GM03348 (cell line): ENCODE measurements at places on chromosomes 12 and 14.

DNA sequence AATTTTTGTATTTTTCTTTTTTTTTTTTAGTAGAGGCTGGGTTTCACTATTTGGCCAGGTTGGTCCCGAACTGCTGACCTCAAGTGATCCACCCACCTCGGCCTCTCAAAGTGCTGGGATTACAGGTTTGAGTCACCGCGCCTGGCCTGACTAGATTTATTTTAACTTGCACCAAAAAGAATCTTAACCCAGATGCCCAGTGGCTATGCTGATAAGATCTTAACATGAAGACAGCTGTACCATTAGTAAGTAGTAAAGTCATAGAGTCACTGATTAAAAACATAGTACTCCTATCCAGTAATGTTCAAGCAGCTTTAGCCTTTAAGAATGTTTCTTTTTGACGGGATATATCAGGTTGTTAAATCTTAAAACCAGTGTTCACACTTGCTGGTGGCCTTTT, 1061.8 kb upstream of the FLRT2 start:
- DNase-seq = no peak

- no peak for DNase-seq
Measured at GRCh38 chr12:94534774-94535509, 75.3 kb upstream of the CEP83 start.

- DNase-seq = peak; percentile 63
Measured at GRCh38 chr14:93655078-93655750, 133.1 kb downstream of the PRIMA1 start.

DNA sequence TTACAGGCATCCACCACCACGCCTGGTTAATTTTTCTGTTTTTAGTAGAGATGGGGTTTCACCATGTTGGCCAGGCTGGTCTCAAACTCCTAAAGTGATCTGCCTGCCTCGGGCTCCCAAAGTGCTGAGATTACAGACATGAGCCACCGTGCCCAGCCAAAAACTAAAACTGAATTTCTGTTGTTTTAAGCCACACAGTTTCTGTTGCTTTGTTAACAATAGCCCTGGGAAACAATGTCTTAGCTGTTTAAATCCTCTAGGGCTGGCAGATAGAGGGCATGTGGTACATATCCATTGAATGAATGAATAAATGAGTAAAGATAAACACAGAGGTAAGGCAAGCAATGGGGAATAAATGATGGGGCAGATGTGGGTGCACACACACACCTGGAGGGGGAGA, 8.0 kb upstream of the EIF5 start:
- no peak for DNase-seq

- no peak for DNase-seq
Measured at GRCh38 chr12:27303139-27304111, 29.2 kb upstream of the BMAL2 start.

GRCh38 chr12:116046039-116046438, 231.5 kb downstream of the MED13L start:
- DNase-seq = no peak

- peak; percentile 24 for DNase-seq
Measured at GRCh38 chr12:96720363-96720705, 186.7 kb upstream of the NEDD1 start.

GRCh38 chr12:89244536-89244935, 107.8 kb downstream of the DUSP6 start:
- DNase-seq = peak; percentile 22

- DNase-seq = no peak
Measured at GRCh38 chr12:31944299-31944698, 14.9 kb upstream of the RESF1 start.

- no peak for DNase-seq
Measured at GRCh38 chr12:130226126-130226525, 63.9 kb downstream of the FZD10 start.

GRCh38 chr12:44842669-44843068, 33.4 kb downstream of the NELL2 start:
- no peak for DNase-seq

DNA sequence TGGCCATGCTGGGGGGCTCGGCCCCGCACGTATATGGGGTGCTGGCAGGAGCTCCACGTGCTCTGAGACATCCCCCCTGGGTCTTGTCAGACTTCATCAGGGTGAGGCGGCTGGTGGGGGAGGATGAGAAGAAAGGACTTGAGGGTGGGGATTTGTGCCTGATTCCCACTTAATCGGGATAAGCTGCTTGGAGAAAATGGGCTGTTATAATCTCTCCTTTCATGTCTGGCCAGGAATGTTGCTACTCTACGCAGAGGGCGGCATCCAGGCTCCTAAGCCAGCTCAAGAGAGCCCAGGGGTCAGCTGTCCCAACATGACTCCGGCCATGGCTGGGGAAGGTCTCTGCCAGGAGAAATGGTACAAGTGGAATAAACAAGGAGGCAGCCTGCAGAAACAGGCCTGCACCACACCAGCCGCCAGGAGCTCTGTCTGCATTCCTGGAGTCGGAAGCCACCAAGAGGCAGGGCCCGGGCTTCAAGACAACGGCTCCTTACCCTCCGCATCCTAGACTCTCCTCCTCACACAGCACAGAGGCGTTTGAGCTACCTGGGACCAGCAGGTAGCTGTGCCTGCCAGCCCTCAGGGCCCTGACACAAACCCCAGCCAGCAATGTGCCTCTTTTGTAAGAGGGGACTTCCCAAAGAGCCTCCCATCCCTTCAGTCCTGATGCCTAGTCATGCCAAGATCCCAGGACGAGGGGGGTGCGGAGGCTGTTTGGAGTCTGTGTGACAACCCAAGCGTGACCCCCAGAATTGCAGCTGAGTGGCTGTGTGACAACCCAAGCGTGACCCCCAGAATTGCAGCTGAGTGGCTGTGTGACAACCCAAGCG, 195.8 kb upstream of the DIO3 start:
- no peak for DNase-seq

- no peak for DNase-seq
Measured at GRCh38 chr12:127538316-127538715, 728.7 kb upstream of the TMEM132C start.

DNA sequence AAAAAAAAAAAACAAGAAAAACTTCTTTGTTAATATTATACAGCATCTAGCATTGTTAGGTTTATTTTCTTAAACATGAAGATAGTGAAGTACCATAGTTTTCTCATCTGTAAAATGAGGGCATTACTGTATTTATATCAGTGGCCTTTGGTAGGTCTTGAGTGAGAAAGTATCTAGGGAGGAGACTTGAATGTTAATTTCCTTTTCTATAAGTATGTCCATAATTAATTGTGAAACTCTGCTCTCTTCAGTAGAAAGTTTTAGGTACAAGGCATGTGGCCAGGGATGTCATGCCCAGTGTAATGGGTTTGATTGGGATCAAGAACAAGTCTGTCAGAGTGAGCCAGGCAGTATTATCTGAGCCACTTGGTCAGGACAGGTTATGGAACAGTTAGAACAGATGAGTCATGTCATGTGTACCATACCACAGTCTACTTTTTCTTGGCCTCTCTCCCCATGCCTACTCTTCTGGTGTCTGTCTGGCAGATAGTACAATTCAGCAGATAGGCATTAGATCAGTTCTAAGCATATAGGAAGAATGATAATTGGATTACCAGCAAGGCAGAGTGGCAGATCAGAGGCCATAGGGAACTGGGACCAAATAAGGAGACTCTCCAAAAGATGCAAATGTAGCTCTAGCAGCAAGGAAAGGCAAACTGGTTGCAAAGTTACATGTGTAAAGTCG, 30.4 kb downstream of the FBXO34 start:
- peak; percentile 41 for DNase-seq

- no peak for DNase-seq
Measured at GRCh38 chr14:65352964-65353530, 59.5 kb upstream of the FUT8 start.

- no peak for DNase-seq
Measured at GRCh38 chr14:99420711-99421110, 59.9 kb downstream of the SETD3 start.

DNA sequence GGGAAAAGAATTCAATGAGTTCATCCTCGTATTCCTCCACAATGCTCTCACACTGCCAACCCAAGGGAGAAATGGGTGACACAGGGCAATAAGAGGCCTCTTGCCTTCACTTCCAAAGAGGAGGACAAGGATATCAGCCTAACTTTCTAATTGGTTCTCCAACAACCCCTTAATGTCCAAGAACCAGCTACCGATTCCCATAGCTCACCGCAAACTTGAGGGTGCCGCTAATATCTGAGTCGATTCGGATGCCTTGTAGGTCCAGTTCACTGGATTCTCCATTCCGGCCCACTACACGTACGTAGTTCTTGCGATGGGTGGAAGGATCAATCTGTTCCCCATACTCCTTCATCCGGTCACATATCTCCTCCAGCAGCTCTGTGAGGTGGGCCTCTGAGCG, 4.8 kb downstream of the CNPY2 start:
- DNase-seq = no peak

GRCh38 chr14:69346710-69347109, 51.4 kb downstream of the ERH start:
- DNase-seq = peak; percentile 78

DNA sequence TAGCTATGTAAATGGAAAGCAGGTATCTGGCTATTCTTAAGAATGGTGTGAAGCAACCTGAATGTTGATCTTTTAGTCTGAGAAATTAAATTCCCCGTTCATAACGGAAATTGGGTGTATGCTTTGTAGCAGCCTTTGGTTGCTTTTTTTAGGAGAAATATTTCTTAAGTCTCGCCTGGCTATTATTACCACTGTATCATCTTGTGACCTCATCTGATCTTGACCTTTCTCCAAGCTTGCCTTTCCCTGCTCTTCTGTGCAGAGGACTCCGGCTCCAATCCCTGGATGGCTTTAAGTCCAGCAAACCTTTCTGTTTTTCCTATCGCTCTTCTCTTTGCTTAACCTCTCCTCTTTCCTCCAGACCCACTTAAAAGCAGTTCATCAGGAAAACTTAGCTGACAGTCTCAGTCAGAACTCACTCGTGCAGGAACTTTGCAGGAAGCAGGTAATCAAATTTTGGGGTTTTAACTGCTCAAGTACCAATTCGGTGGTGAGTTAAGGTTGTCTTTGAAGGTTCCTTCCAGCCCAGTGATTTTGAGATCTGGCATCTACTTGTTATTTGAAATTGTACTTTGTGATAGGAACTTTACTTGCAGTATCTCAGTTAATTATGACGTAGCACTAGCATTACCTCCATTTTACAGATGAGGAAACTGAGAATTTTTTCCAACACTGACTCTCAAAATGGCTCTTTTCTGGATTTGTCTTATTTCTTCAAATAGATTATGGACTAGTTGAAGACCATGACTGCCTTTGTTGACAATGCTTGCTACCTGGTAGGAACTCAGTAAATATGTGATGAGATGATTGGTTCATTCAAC, 14.1 kb downstream of the PPFIBP1 start:
- no peak for DNase-seq

DNA sequence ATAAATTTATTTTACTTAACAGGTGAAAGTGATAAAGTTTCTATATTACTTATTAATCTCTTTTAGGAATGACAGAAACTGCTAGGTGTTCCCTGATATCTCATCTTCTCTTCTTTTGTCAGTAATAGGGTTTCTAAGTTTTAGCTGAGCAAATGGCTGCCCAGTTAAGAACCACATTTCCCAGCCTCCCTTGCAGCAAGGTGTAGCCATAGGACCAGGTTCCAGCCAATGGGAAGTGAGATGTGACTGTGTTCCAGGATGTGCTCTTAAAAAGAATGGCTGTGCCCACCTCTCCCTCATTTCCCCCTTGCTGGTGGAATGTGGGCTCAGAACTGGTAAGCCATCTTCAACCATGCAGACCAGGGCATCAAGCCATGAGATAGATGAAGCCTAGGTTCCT, 165.6 kb downstream of the HELB start:
- DNase-seq = no peak

DNA sequence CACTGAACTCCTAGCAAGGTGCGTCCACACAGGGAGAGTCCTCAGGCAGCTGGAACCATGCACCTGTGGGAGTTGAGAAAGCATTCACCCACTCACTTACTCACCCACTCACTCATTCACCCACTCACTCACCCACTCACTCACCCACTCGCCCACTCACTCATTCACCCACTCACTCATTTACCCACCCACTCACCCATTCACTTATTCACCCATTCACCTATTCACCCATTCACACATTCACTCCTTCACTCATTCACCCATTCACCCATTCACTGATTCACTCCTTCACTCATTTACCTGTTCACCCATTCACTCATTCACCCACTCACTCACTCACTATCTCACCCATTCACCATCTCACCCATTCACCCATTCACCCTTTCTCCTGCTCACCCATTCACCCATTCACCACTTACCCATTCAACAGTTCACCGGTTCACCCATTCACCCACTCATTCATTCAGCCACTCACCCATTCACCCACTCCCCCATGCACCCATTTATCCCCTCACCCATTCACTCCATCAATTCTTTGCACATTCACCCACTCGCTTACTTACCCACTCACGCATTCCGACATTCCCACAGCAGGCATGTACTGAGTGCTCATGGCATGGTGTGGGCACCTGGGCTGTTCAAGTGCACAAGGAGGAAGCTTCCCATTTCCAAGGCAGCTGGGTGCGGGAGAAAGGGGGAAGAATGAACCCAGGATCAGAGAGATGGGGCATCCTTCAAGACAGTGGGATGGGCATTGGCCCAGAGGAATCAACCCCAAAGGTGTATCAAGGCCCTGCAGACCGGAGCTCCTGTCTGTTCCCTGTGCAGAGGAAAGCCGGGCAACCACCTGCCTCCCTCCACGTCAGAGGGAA, 135.2 kb upstream of the C14orf180 start:
- DNase-seq = no peak

DNA sequence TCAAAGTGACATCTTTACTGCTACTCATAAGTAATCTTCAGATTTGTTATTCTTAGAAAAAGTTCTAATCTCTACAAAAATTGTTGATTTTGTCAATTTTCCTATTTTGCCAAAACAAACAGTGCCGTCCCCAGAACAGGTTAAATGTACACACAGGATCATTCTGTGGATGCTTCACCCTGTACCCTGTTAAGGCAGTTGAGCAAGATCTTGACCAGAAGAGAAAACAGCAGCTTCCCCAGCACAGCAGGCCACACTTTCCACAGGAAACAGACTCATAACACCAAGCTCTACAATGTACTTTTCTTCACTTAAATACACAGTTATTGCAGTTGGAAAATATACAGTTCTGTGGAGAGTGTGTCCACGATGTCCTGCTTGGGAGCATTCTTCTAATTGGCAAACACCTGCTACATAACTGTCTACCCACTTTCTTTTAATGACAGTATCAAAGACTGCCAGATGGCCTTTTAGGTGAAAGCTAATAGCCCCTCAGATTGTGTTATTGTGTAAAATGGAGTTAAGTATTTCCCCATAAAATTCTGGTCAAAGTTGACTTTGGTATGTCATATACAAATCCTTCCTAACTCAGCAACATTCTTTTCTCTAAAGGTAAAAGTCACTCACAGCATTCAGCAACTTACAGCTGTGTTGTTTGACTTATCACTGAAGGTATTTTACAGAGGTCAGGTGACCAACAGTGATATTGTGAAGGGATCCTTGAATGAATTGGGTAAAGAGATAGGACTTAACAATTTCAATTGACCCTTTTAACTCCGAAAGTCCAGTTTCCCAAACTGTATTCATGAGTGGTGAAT, 77.0 kb downstream of the SEC23A start:
- DNase-seq = no peak

- DNase-seq = no peak
Measured at GRCh38 chr14:29885988-29886387, 41.7 kb downstream of the PRKD1 start.

- DNase-seq = no peak
Measured at GRCh38 chr12:81588235-81589008, 170.7 kb downstream of the PPFIA2 start.
